Stimulated activated effector memory CD8-positive, alpha-beta T cell treated with anti-CD3 and anti-CD28 coated beads, Interleukin-12 subunit alpha, Interleukin-12 subunit beta, amount 100 ng/mL, for 72 hours (primary cell): ENCODE measurements at places on chromosomes 2 and 18.

GRCh38 chr2:123644053-123644452 lies 381.0 kb upstream of the CNTNAP5 start:
- no peak for DNase-seq

DNA sequence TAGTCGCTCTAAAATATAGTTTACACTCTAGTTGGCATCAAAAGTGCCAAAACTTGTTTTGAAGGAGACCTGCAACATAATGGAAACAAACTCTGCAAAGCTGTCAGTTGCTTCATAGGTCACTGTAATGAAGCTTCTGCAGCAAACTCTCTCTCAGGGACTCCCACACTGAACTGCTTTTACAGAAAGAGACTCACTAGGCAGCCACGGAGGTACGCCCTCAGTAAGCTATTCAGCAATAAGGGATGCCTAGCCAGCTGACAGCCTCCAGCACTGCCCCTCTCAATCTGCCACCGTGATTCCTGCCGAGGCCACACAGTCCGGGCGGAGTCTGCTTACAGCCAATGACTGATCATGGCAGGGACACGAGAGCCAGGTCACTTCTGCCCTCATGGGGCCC lies 51.1 kb downstream of the COLEC12 start:
- no peak for DNase-seq

DNA sequence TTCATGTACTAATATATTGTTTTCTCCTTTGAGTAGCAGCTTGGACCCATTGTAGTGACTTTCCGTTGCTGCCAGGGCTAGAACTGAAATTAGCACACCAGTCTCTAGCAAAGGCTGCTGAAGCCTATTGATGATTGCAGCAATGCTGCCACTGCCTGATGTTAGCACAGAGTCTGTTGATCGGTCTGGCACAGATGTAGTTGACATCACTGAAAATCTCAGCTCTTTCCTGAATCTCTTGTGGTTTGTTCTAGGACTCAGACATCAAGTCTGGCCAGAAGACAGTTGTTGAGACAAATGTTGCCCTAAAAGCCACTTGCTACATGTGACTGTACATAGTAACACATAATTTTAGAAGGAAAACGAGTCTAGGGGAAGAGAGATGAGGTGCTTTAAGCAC lies 47.2 kb downstream of the VAPA start:
- DNase-seq = no peak

DNA sequence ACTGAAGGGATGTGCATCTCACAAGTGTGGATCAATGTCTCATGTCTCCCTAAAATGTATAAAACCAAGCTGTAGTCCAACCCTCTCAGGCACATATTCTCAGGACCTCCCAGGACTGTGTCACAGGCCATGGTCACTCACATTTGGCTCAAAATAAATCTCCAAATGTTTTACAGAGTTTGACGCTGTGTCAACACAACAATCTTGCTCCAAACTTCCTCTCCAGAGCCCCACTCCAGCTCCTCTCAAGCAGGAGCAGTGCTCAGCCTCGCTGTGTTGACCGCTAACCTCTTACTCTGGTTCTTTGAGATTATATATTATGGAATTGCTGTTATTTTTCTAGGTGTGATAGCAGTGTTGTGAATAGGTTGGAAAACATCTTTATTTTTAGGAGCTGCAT lies 56.2 kb downstream of the CYP27C1 start:
- no peak for DNase-seq

- DNase-seq = no peak
These were observed 5.5 kb downstream of the ASAP2 start for GRCh38 chr2:9212010-9212635.

DNA sequence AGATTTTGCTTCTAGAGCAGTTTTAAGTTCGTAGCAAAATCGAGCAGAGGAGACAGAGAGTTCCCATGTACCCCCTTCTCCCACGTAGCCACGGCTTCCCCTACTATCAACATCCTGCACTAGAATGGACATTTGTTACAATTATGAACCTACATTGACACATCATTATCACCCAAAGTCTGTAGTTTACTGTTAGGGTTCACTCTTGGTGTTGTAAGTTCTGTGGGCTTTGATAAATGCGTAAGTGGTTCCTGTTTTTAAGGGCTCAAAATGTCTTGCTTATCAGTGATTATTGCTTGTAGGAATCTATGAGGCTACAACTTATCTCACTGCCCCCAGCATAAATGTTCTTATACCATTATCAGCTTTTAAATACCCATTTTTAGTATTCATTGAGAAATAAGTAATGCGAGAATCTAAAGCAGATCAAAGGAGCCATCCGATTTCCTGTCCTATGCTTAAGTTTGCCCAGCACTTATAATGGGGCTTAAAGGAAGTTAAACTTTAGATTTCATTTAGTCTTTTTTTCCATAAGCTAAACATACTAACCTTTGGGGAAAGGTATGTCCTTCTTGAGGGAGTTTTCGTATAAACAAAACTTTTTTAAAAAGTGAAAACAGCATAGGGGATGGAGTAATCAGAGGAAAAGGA lies 118.7 kb downstream of the HAUS1 start:
- no peak for DNase-seq

GRCh38 chr2:118130385-118130784 lies 42.1 kb downstream of the INSIG2 start:
- no peak for DNase-seq
